CD4-positive, alpha-beta T cell (primary cell): ENCODE measurements at places on chromosomes 1 and 21. TPM values are rescaled to one million over a fixed set of nuclear protein-coding genes. Genes with fewer than 3 reads are reported as not detected.
A peak's percentile ranks its signal among the peaks of the same experiment; 100 is the strongest.

GRIK3 gene
- total RNA-seq, result not detected

MASP2 gene
- 0.27 TPM for total RNA-seq

OR10T2 gene
- not detected for total RNA-seq

USH2A gene
- total RNA-seq, result not detected

TIE1 gene
- total RNA-seq, result not detected

IFNLR1 gene
- total RNA-seq, result 1.3 TPM

TDRD10 gene
- not detected for total RNA-seq

RLF gene
- total RNA-seq, result 44.8 TPM

LEMD1 gene
- not detected for total RNA-seq

GRCh38 chr21:26159869-26160268 lies 10.7 kb downstream of the APP start:
- H3K36me3 ChIP-seq, result no peaks in the 10 kb centered on the region
- no peaks in the 10 kb centered on the region for H3K27me3 ChIP-seq
- no peaks in the 10 kb centered on the region for H3K4me1 ChIP-seq
- H3K4me3 ChIP-seq, result no peak overlapping the region
- H3K27ac ChIP-seq, result no peak overlapping the region
- DNase-seq, result no peak

- H3K4me3 ChIP-seq, result no peak overlapping the region
- peaks cover 7% of the 10 kb centered on the region for H3K4me1 ChIP-seq
- no peaks in the 10 kb centered on the region for H3K36me3 ChIP-seq
Measured at GRCh38 chr1:200338451-200338850, 71.4 kb downstream of the ZNF281 start.

- H3K27me3 ChIP-seq, result no peaks in the 10 kb centered on the region
- H3K4me1 ChIP-seq, result no peaks in the 10 kb centered on the region
- H3K4me3 ChIP-seq, result no peak overlapping the region
- DNase-seq, result no peak
Measured at GRCh38 chr1:208288495-208288894, 44.3 kb upstream of the PLXNA2 start.

- no peak overlapping the region for H3K27ac ChIP-seq
- no peaks in the 10 kb centered on the region for H3K27me3 ChIP-seq
- no peak for DNase-seq
- H3K4me3 ChIP-seq, result no peak overlapping the region
- no peaks in the 10 kb centered on the region for H3K4me1 ChIP-seq
Measured at GRCh38 chr21:17146426-17146825, 366.4 kb upstream of the CXADR start.

- no peak overlapping the region for H3K4me3 ChIP-seq
- no peak for DNase-seq
- H3K27me3 ChIP-seq, result no peaks in the 10 kb centered on the region
- H3K4me1 ChIP-seq, result peaks cover 10% of the 10 kb centered on the region
Measured at GRCh38 chr21:33434770-33435360, 31.7 kb downstream of the IFNGR2 start.

GRCh38 chr1:38793299-38793698 lies 66.3 kb downstream of the RRAGC start:
- no peak overlapping the region for H3K4me3 ChIP-seq
- peaks cover 38% of the 10 kb centered on the region for H3K27me3 ChIP-seq
- DNase-seq, result no peak
- no peak overlapping the region for H3K27ac ChIP-seq
- H3K36me3 ChIP-seq, result no peaks in the 10 kb centered on the region
- H3K4me1 ChIP-seq, result no peaks in the 10 kb centered on the region

GRCh38 chr1:192167911-192168700 lies 9.8 kb downstream of the RGS18 start:
- H3K4me1 ChIP-seq, result no peaks in the 10 kb centered on the region
- no peaks in the 10 kb centered on the region for H3K36me3 ChIP-seq
- DNase-seq, result peak; percentile 7

DNA sequence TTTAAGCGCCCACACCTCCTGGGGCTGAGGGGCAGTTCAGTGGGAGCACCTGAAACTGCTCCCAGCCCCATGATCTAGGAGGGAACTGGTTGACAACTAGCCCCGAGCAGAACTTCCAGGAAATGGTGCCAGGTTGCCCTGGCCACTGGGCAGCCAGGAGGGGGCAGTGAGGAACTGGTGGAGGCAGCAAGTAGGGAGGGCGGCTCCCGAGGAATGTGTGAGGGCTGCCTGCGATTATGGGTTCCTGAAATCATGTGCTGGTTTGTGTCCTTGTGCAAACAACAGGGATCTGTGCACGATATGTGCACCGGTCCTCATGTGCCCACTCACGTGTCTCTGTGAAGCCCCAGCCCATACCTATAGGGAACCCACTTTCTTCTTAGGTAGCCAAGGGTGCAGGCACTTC lies 9.9 kb downstream of the GPR3 start:
- H3K27me3 ChIP-seq, result no peaks in the 10 kb centered on the region
- peaks cover 21% of the 10 kb centered on the region for H3K36me3 ChIP-seq
- H3K4me1 ChIP-seq, result peaks cover 16% of the 10 kb centered on the region
- H3K27ac ChIP-seq, result peak overlapping the region; percentile 10
- no peak overlapping the region for H3K4me3 ChIP-seq

DNA sequence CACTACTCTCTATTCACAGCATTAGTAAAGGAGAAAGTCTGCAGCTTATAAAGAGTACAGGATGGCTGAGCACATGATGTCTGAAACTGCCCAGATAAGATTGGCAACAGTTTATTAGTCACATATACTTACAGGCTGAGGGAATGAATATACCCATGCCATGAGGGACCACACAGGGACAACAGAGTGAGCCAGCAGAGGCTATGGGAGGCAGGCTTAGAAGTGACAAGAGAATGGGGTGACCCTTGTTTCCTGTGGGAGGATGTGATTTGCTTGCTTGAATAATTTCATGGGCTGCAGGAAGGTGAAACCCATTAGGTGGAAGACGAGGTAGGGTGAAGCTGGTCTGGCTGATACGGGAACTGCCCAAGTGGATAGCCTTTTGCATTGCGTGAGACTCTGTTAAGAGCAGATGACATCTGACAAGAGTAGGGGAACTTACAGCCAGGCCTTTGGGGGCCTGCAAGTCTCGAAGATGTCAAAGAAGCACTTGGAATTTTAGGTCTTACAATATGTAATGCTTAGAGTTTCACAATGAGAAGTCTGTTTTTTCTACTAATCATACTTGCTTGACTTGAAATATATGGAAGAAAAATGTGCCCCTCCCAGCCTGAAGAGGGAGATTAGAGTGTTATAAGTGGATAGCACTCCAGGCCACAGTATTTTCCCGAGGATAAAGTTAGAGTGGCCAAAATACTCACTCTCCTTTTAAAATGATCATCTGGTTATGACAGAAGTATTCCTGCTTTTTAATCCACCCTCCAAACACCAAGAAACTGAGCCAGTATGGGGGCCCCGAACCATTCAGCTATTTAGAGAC lies 34.6 kb upstream of the TNFSF4 start:
- H3K36me3 ChIP-seq, result no peaks in the 10 kb centered on the region
- no peaks in the 10 kb centered on the region for H3K27me3 ChIP-seq
- H3K27ac ChIP-seq, result no peak overlapping the region
- no peaks in the 10 kb centered on the region for H3K4me1 ChIP-seq

DNA sequence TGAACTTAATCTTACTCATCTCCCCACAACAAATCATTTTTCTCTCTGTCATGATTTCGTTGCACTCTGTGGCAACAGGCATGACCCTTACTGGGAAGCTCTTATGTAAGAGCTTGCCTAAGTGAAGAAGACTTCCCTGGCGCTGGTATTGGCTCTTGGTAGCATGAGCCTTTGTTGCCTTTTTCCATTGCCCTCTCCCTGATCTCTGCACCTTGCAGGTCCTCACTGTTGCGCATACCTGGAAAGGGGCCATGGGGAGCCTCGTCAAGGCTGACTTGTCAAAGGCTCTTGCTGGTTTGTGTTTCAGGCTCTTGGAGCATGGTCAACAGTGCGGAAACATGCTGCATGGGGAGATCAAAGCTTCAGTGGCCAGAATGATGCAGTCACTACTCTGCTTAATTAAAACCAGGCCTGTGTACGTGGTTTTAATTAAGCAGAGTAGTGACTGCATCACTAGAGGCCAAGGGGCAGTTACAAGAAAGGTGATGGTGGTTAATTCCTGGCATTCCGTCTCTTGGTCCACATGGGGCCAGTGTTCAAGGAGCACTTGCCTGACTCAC lies 141.3 kb downstream of the SPATA46 start:
- no peaks in the 10 kb centered on the region for H3K36me3 ChIP-seq
- H3K27me3 ChIP-seq, result peaks cover 6% of the 10 kb centered on the region
- no peak overlapping the region for H3K4me3 ChIP-seq
- H3K27ac ChIP-seq, result no peak overlapping the region
- DNase-seq, result no peak

DNA sequence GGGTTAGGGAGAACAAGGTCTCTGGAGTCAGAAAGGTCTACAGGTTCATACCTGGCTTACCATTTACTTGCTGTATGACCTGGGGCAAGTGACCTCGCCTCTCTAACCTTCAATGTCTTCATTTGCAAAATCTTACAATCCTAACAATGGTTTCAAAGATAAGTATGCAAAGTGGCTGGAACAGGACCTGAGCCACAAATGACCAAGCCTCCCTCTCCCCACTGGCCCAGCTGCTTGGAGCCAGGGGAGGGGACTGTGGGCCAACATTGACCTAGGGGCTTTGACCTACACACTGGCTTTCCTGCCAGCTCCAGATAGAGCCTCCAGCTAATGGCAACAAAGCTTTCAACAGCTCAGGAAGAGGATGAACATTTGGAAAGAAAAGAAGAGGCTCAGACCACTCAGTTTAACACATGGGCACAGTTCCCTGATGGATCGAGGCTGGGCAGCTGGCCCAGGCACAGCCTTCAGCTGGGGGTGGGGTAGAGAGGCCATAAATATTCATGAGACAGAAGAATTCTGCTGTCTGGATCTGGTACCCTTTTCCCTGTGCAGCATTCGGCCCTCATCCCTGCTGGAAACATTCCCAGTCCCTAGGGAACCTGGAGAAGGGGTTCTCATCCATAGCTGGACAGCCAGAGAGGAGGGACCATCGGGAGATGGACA lies 12.9 kb downstream of the PTAFR start:
- peaks cover 3% of the 10 kb centered on the region for H3K4me1 ChIP-seq
- H3K4me3 ChIP-seq, result no peak overlapping the region
- H3K27me3 ChIP-seq, result no peaks in the 10 kb centered on the region
- no peaks in the 10 kb centered on the region for H3K36me3 ChIP-seq
- DNase-seq, result no peak

DNA sequence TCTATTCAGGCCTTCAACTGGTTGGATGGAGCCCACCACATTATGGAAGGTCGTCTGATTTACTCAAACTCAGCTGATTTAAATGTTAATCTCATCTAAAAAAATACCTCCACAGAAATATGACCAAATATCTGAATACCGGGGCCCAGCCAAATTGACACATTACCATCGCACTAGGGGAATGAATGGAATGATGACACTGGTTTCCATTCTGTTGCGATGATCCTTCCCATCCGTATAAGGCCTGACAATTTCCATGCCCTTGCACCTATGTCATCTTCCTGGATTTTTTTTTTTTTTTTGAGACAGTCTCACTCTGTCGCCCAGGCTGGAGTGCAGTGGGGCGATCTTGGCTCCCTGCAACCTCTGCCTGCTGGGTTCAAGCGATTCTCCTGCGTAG lies 397.5 kb downstream of the KIF26B start:
- H3K4me1 ChIP-seq, result no peaks in the 10 kb centered on the region
- no peaks in the 10 kb centered on the region for H3K27me3 ChIP-seq
- H3K4me3 ChIP-seq, result no peak overlapping the region
- H3K36me3 ChIP-seq, result no peaks in the 10 kb centered on the region

- H3K27ac ChIP-seq, result no peak overlapping the region
- DNase-seq, result no peak
- H3K36me3 ChIP-seq, result no peaks in the 10 kb centered on the region
- no peak overlapping the region for H3K4me3 ChIP-seq
- no peaks in the 10 kb centered on the region for H3K27me3 ChIP-seq
Measured at GRCh38 chr21:34357889-34358288, 5.9 kb upstream of the KCNE2 start.

DNA sequence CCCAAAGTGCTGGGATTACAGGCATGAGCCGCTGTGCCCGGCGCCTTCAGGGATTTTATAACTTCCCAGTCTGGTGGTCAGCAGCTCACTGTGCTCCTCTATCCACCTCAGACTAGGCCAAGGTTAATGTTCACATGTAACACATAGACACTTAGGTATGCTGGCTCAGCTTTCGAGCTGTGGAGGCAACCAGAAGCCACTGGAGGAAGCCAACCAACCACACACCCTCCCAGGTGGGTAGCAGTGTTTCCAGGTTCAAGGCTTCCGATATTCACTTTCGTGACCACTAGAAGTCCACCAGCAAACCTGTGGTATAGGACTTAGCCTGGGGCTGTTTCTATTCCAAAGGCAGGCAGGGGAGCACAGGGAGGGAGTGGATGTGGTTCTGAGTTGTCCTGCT lies 255.9 kb upstream of the KIAA0040 start:
- H3K4me1 ChIP-seq, result no peaks in the 10 kb centered on the region
- H3K4me3 ChIP-seq, result no peak overlapping the region
- DNase-seq, result no peak

DNA sequence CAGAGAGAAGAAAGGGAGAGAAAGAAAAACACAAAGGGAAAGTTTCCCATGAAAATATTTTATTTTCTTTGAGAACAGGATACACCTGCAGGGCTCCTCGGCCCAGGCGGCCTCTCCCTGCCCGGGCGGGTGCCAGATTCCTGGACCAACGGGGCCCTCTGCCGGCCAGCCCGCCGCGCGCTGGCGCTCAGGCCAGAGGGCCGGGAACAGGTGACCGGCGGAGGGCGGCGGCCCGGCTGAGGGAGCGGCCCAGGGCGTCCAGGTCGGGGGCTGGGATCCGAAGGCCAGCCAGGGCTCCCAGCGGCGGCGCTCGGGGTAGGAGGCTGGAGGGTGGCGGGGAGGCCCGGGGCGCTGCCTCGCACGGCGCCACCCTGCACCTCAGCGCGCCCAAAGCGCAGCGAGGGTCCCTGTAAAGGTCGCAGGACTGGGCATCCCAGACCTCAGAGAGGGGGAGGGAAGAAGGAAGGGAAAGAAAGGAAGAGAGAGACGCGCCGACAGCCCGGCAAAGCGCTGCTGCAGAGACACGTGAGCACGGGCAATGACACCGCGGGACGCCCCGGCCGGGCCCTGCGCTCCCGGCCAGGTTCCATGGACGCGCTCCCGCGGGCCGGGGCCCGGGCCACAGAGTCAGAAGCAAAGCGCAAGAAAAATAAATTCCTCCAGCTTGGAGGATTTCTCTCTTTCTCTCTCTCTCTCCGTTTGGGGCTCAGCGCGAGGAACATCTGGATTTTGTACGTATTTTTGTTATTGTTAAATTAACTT lies 927 bp downstream of the WNT9A start:
- DNase-seq, result peak; percentile 65
- no peak overlapping the region for H3K27ac ChIP-seq
- no peaks in the 10 kb centered on the region for H3K36me3 ChIP-seq
- peaks cover 13% of the 10 kb centered on the region for H3K27me3 ChIP-seq
- H3K4me1 ChIP-seq, result peaks cover 22% of the 10 kb centered on the region
- peak overlapping the region; percentile 33 for H3K4me3 ChIP-seq

DNA sequence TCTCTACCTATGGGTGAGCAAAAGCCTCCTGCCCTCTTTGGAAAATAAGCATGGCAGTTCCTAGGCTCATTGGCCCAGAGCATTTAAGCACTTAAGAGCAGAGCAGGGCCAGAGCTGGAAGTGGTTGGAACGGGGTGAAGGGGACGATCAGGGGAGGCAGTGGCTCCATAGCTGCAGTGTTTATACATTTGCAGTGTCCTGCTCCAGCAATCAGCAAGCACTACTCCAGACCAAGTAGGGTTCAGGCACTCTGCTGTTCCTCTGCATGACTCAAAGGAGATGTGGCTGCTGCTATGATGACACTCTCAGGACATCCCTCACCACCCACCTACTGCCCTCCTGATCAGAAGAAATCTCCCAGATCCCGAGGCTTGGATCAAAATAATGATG lies 55.0 kb downstream of the TRABD2B start:
- H3K27me3 ChIP-seq, result no peaks in the 10 kb centered on the region
- no peaks in the 10 kb centered on the region for H3K36me3 ChIP-seq
- no peaks in the 10 kb centered on the region for H3K4me1 ChIP-seq
- no peak overlapping the region for H3K4me3 ChIP-seq
